Activated CD8-positive, alpha-beta memory T cell treated with anti-CD3 and anti-CD28 coated beads, Interleukin-2, amount 50 U/mL, for 4 hours (primary cell): ENCODE measurements at places on chromosomes 2 and 18.

GRCh38 chr2:107132746-107133145 lies 246.8 kb upstream of the ST6GAL2 start:
- no peak for DNase-seq

- no peak for DNase-seq
Observed at GRCh38 chr18:57780706-57781347, 22.3 kb downstream of the ATP8B1 start.

GRCh38 chr18:79397830-79398761 lies 2.4 kb downstream of the NFATC1 start:
- no peak for DNase-seq

GRCh38 chr18:41938445-41938844 lies 16.6 kb upstream of the PIK3C3 start:
- DNase-seq: no peak

GRCh38 chr18:75418293-75419005 lies 9.1 kb downstream of the SMIM21 start:
- no peak for DNase-seq

- DNase-seq: no peak
Observed at GRCh38 chr2:101770726-101771125, 73.2 kb downstream of the MAP4K4 start.

DNA sequence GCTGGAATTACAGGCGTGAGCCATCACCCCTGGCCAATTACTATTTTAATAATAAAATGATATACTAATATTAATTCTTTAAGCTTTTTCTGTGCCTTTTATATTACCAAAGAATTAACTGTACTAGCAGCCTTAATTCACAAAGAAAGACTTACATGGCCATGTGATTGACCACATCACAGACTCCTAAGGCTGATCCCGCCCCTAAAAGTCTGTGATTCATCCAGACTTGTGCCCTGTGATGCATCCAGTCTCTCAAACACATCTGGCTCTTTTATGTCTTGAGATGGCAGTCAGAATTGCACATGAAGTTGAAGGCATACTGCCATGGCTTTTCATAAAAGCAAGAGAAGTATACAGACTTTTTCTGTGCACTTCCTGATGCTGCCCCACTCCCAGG lies 91.7 kb downstream of the DTNA start:
- no peak for DNase-seq

DNA sequence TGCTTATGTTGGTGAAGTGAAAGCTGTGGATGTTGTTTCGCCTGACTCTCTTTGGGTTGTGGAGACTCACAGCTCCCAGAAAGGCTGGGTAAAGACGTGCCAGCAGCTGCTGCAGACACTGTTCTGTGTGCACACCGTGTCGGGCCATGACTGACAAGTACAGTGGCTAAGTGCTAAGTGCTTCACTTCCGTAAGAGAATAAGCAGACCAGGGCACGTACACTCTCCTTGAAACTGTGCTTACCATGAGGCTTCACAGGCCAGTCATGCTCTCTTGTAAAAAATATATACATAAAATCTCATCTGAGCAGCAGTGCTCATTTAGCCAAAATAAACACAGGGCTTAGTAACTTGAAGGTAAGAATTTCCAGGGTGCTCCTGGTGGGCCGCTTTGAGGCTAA lies 86.0 kb downstream of the NRP2 start:
- DNase-seq: no peak

- no peak for DNase-seq
Observed at GRCh38 chr2:152646775-152647174, 70.5 kb downstream of the PRPF40A start.

DNA sequence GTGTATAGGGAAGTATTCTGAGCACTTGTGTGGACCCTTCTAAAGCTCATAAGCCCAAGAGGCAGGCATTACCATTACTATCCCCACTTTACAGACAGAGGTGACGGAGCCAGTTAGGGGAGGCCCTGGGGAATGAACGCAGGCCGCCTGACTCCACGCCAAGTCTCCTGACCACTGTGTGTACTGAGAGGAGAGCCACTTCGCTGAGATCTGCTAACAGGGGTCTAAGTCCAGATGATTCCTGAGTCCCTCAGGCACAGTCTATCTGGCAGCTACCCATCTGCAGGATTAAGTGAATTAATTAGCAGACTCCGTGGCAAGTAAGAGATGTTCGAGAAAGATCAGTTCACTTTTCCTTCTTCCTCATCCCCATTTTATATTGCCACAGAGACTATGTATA lies 13.7 kb downstream of the CYB5A start:
- DNase-seq: no peak

- DNase-seq: no peak
Observed at GRCh38 chr18:74023220-74023619, 124.4 kb downstream of the FBXO15 start.

DNA sequence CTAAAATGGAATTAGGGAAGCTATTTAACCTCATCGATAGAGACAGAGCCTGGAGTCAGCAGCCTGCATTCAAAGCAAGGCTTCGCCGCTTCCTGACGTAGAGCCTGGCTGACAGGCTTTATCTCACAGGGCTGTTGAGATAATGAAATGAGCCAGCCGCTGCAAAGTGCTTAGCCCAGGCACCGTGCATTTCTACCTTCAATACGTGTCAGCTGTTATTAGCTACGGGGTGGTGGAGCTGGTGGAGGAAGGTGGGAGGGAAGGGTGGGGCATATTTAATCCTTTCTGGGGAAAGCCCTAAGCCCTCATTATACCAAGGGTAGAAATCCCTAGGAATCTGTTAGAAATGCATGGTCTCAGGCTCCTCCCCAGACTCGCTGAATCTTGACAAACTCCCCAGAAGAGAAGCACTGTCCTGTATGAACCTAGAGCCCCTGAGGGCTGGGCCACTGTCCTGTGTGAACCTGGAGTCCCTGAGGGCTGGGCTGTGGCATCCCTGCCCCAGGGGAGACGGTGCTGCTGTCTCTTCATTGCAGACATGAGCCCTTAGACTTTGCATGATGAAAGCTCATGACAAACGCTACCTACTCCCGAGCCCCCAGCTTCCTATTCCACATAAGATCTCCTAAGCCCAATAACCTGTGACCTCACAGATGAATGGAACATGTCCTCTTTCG lies 72.4 kb downstream of the ALPK2 start:
- DNase-seq: no peak
